Skeletal muscle cell (primary cell): ENCODE measurements at places on chromosomes 2 and 18.

DNA sequence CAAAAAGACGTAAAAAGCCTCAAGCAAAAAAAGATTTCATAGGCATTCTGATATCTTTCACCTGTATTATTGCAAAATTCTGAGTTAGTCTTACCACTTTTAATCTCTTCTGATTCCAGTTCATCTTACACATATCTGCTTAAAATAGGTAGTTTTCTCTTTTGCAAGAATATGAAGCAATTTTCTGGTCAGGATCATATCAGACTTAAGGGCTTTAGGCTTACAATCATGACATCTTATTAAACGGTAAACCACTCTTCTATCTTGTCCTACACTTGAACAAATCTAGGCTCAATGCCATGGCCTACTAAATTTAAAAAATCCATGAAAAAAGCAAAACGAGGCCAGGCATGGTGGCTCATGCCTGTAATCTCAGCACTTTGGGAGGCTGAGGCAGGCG, 50.1 kb upstream of the GAREM1 start:
- DNase-seq: no peak

GRCh38 chr2:46135958-46136357, 161.2 kb upstream of the EPAS1 start:
- DNase-seq: no peak

- DNase-seq: peak; percentile 43
Observed at GRCh38 chr2:227106845-227107759, 56.9 kb downstream of the COL4A4 start.

DNA sequence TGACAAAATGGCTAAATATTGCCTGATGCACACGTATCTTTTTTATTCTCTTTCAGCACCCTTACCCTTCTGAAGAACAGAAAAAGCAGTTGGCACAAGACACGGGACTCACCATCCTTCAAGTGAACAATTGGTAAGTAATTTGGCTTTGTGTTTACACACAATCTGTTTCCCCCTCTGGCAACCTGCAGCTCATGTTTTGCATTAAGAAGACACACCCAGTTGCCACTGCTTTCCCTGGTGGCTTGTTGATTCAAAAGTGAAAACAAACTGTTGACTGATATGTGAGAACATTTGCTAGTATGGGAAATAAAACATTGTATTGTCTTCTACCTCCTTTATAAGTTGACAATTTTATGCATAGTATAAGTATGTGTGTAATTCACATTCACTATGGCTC, 113.0 kb downstream of the MEIS1 start:
- DNase-seq: no peak

- DNase-seq: no peak
Observed at GRCh38 chr2:88698498-88699233, 7.2 kb downstream of the RPIA start.

GRCh38 chr2:186664385-186665043, 29.3 kb upstream of the FAM171B start:
- no peak for DNase-seq

GRCh38 chr2:113211226-113212105, 37.7 kb downstream of the PSD4 start:
- no peak for DNase-seq

GRCh38 chr18:79545736-79546171, 133.8 kb upstream of the CTDP1 start:
- no peak for DNase-seq

DNA sequence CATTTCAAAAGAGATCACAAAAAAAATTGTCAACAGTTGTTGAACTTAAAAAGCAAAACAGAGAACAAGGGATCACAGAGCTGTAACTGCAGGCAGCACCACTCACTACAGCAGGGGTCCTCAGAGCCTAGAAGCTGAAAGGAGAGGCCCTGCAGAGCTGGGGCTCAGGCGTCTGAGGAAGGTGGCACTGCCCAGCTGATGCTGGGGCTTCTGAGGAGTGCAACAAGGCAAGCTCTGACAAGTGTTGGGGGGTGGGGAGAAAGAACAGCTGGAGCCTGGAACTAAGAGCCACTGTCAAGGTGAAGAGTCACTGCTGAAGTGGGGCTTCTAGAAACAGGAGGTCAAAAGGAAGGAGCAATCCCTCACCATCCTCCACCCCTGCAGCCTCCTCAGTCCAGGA, 46.2 kb downstream of the FTCDNL1 start:
- DNase-seq: no peak

DNA sequence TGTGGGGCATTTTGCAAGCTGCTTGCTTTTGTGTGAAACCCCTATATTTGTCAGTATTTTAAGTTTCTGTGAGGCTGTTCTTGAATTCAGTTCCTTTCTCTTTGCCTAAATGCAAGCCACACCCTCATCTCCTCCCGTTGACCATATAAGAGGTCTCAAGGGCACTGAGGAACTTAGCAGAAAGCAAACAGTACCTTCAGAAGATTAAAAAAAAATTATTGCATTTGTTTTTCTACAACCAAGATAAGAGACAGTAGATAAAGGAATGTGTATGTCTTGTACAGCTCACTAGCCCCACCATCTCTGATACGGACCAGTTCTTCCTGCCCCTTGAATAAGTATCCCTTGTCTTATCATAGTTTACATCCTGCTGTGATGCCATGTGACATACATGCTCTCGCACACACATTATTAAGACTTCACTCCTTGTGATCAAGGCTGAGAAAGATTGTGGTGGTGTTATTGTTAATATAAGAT, 64.2 kb downstream of the NPAS2 start:
- DNase-seq: no peak

- DNase-seq: no peak
Observed at GRCh38 chr18:39574897-39575296, 2009.3 kb upstream of the CELF4 start.

DNA sequence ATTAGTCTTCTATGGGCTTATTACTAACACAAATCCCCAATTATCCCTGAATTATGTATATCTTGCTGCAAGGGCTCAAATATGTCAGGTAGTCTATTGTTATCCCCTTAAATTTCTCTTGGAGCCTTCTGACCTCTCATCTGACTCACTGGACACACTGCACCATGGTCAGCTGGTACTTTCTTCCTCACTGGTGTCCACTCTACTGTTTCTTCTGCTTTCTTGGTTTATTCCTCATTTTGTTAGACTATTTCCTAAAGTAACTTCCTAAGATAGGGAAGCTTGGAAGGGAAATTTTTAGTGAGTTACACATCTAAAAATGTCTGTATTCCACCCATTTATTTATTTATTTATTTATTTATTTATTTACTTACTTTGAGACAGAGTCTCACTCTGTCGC, 26.5 kb downstream of the WDR35 start:
- no peak for DNase-seq

DNA sequence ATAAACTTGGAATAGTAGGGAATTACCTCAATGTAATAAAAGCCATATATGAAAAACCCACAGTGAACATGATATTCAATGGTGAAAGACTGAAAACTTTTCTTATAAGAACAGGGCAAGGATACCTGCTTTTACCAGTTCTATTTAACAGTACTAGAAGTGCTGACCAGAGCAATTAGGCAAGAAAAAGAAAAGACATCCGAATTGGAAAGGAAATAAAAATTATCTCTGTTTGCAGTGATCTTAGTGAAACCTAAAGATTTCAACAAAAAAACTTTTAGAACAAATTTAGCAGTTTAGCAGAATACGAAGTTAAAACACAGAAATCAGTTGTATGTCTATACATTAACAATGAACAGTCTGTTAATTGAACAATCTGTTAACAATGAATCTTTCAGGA, 69.1 kb downstream of the MIB1 start:
- no peak for DNase-seq

- no peak for DNase-seq
Observed at GRCh38 chr18:35732162-35732561, 150.6 kb downstream of the GALNT1 start.

DNA sequence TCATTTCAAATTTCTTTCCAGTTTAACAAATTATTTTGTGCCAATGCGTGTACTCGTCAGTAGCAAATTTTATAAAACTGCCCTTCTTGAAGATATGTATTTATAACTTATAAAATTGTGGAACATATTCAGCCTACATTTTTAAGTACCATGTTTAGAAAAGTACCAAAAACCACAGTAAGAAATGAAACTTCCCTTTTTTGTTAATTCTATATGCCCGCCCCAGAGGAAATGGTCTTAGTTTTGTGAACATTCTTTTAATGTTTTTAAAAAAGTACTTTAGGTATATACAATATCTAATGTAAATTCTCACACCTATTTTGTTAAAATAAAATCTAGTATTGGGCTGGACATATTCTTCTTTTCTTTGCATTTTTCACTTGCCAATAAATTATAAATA, 1.2 kb downstream of the UGT1A9 start:
- DNase-seq: no peak

- DNase-seq: no peak
Observed at GRCh38 chr2:224934526-224935188, 107.6 kb downstream of the DOCK10 start.

- DNase-seq: no peak
Observed at GRCh38 chr2:220000080-220000479, 372.6 kb downstream of the SLC4A3 start.

GRCh38 chr2:207091176-207091575, 74.6 kb downstream of the KLF7 start:
- DNase-seq: no peak

DNA sequence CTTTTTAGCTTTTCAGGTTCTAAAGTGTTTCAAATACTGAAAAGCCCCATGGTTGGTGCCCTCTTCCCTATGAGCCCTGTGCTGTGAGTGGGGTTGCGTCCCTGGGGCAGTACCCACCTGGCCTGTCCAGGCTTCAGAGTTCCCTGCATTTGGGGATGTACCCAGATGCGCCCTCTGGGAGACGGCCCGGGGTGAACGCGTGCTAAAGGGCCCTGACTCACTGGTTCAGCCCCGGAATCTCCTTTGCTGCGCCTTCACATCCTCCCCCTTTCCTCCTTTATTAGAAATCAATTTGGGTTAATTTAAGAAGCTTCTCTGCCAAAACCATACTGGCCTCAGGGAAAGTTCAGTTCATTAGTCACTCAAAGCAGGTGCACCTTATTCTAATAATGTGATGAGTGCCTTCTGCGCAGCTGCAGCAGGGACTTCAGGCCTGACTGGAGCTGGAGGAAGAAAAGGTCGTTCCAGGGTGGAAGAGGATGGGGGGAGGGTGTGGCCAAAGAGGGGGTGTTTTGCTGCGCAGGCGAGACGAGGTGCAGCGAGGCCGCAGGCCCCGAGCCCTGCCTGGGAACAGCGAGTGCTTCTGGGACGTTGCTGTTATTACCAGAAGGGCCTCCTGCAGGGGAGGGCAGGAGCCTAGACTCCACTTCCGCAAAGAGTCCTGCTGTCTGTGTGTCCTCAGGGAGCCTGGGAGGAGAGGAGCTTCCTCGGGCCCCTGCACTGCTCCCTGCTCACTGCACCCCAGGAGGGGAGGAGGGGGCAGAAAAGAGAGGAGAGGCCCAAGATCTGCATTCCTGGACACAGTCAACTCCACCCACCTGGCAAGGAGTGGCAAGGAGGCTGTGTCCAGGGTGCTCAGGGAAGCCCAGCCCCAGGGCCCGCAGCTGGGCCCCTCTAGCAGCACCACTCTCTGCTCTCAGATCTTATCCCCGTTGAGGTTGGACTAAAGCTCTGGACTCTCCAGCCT, 223.2 kb upstream of the PXDN start:
- no peak for DNase-seq
